ENCODE measurements at places on chromosomes 7 and 10.

DNA sequence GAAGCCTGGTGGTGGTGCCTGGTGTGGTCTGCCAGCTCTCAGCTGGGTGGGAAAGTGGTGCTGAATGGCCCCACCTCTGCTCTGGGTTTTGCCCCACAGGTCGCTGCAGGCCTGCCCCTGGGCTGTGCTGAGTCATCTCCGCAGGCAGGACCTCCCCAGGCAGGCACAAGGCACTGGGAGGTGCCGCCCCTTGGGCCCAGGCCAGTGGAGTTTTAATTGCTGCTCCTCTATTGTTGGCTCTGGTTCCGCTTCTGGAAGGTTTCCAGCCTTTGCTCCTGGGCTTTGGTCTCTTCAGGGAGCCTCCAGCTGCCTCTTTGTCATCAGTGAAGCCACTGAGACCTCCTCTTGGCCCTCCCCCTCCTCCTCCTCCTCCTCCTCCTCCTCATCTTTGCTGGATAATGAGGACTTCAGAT is 180.3 kb upstream of the GRB10 start:
- peak; percentile 76 for DNase-seq

DNA sequence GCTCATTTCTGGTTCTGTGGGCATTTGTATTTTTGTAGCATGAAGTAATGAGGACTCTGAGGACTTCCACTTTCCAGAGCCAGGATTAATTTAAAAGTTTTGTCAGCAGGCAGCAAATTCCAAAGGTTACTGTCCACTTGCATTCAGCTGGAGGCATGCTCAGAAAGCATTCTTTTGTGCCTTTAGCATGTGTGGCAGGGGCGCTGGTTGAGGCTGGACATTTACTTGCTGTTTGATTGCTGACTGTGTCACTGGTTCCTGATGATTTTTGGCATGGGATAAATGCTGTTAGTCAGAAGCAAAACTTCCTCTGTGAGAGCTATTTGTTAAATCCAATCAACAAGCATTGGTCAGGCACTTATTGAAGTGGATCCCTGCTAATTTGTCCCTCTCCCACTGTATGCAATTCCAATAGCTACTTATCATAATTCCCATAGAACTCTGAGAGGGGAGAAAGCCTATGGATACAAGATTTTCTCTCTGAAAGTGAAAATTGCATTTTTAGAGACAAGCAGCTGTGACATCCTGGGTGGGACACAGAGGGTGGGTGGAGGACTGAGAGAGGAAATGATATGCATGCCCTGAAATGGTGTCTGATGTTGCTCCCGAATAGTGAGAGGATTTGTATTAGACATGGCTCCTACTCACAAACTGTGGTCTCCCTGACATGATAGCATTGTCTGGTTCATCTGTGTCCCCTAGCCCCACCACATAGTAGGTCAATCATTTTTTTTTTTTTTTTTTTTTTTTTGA is 161.2 kb upstream of the WDR11 start:
- DNase-seq = no peak

GRCh38 chr7:102260856-102261255 is 25.8 kb upstream of the SH2B2 start:
- DNase-seq = peak; percentile 71

DNA sequence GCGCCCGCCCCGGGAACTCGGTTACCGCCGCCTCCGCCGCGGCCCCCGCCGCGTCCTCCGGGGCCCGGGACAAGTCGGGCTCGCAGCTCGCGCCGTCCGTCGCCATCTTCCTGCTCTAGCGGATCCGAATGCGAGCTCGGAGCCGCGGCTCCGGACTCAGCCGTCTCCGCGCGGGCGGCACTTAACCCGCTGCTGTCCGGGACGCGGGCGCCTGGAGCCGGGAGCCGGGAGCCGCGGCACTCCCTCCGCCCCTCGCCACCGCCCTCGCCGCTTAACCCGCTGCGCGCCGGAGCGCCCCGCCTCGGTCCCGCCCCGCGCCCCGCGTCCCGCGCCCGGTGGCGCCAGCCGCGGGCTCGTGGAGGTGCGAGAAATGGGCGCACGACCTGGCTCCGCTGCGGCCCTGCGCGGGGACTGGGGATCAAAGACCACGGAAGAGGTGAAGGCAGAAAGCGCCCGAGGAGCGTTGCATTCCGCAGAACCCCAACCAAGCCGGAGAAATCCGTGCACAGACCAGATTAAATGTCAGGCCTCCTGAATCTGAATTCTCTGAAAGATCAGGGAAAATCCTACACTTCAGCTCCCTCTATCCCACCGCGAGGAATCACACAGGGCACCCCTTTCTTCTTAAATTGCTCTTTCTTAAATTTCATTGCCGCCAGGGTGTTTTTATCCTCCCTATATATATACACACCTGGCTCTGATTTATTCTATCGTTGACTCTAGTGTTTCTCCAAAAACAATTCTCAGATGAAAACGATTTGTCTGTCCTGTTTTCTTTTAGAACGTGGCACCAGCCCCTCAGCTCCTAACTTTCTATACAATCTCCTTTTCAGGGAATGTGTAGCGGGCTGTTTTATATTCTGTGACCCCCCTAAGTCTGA is at the start of gene CTTNBP2:
CTTNBP2 (minus strand) TSS at position 132 of the 881 bp plus-strand sequence; CDS start at position 106, 26 bp downstream.
- DNase-seq = peak; percentile 75

DNA sequence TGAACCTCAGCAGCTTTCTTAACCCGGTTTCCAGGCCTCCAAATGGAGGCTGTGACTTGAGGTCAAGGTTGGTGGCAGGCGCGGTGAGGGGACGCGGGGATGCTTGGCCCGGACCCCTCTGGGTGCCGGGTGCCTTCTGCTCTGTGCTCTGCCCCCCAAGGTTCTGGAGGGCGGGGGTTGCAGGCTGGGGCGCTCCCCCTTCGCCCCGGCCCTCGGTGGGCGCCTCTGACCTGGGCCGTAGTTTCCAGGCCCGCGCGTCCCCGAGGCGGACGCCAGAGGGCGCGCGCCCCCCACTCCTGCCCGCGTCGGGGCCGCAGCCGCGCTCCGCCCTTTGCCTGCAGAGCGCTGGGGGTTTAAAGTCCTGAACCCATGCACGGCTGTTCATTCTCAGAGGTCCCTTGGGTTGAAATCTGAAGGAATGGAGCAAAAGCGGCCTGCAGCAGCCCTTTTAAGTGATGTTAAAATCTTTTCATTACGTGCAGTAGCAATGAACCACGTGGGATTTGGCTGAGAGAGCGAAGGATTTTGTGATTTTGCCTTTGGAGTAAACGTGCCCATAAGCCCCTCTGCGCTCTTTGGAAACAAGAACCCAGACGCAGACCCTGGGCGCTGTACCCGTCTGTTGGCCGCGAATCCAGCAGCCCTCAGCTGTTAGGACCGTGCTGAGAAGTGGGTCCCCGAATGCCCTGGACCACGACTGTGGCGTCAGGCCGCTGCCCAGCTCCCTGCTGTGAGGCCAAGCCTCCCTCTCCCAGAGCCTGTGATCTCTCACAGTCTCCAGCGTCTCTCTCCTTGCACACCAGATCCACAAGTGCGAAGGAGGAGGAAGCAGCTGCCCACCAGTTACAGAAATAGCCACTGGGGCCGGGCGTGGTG is 135.0 kb downstream of the ACTR3B start:
- peak; percentile 48 for DNase-seq

DNA sequence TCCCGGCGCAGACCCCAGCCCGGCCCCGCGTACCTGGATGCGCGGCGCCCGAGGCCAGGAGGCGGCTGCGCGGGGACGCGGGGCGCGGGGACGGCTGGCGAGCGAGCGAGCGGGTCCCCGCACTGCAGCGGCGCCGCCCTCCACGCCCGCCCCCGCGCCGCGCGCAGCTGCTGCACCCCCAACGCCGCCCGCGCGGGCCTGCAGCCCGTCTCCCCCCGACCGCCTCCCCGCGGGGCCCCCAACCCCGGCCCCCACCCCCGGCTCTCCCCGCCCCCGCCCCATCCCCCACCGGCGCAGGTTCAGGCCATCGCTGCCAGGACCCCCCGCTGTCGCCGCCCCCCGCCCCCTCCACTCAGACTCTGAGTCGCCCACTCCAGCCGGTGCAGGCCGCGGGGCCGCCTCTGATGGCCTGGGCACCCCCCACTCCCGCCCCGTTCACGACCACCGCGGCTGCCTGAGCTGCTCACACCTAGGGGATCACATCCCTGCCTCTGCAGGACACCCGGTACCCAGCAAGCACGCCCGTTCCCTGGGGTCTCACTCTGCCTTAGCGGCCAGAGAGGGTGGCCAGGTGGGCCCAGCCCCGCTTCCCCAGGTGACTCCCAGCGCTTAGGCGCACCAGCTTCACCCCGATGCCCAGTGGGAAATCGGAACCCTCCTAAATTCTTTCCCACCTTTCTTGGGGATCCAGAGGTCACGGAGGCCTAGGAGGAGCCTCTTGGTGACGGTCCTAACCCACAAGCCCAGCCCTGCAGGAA is 13.9 kb upstream of the DNAAF5 start:
- DNase-seq = no peak

DNA sequence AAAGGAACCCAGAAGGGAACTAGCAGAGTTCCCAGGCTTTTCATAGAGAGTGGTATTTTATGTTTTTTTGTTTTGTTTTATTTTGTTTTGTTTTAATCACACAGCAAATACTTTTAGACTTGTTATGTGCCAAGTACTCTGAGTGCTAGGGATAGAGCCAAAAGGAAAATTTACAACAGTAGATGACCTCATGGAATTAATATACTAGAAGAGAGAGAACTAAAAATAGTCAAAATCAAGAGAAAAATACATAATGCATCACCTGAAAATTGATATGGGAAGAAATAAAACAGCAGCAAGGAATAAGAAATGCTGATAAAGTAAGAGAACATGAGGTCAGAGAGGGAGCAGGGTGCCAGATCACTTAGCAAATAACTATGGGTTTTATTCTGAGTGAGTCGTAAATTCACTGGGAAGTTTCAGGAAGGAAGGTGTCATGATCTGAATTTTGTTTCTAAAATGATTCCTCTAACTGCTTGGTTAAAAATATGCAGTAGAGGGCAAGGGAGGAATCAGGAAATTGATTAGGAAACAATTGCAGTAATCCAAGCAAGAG is 351.0 kb downstream of the ANKRD7 start:
- DNase-seq = no peak

GRCh38 chr7:7323921-7324320 is 141.6 kb downstream of the C1GALT1 start:
- DNase-seq = no peak

DNA sequence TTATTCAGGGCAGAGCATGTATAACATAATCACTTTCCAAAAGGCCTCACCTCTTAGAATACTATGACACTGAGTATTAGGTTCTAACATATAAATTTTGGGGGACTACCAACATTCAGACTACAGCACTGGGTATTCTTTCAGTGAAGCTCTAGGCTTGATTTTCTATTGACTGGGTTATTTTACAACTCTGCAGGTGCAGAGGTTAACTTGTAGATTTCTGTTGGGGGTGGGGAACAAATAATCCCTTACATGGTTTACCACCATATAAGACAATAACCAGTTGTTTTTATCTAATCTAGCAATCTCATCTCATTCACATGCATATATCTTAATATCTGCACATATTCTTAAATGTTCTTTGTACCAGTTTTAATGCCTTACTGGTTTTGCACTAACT is 73.9 kb downstream of the ATE1 start:
- no peak for DNase-seq

GRCh38 chr10:21475393-21475792 is 50.1 kb downstream of the SKIDA1 start:
- DNase-seq = no peak

DNA sequence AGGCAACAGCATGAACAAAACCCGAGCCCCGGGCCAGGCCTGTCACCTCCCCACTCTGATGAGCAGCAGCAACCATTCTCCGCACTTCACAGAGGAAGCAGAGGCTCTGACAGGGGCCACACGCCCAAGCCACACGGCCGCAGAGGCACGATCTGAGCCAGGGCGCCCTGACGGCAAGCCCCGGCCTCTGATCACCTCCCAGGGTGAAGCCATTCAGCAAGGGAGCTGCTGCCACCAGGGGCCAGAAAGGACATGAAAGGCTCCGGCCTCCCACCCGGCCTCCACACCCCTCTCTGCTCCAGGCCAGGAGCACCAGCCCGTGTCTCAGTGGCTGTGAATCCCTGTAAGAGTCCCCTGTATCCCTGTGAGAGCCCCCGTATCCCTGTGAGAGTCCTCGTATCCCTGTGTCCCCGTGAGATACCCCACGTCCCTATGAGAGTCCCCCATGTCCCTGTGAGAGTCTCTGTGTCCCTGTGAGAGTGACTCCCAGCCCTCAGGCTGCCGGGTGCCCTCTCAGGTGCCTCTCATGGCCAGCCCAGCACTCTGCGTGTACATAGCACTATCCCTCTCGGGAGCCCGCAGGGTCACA is 187.8 kb downstream of the MAD1L1 start:
- DNase-seq = peak; percentile 17

DNA sequence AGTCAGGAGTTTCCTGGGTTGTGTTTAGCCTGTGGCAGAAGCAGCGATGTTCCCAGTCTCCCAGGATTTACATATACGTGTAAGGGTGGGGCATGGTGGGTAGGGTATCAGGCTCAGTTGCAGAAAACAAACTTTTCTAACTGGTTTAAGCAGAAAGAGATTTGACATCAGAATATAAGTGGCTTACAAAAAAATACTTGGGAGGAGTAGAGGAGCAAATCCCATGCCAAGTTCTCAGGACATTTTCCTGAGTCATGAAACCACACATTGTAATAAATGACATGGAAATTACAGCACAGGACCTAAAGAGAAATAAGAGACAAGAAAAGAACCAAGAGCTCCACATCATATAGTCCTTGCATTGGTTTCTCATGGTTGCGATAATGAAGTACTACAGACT is 26.2 kb upstream of the FRMD4A start:
- DNase-seq = no peak

- DNase-seq = no peak
Measured at GRCh38 chr10:84211566-84211965, 13.8 kb downstream of the LRIT2 start.

GRCh38 chr7:26112203-26112740 is 39.7 kb upstream of the NFE2L3 start:
- DNase-seq = no peak

GRCh38 chr10:124820121-124820520 is 18.5 kb downstream of the ABRAXAS2 start:
- no peak for DNase-seq

- no peak for DNase-seq
Measured at GRCh38 chr10:14639637-14640036, 135.1 kb downstream of the FAM107B start.

DNA sequence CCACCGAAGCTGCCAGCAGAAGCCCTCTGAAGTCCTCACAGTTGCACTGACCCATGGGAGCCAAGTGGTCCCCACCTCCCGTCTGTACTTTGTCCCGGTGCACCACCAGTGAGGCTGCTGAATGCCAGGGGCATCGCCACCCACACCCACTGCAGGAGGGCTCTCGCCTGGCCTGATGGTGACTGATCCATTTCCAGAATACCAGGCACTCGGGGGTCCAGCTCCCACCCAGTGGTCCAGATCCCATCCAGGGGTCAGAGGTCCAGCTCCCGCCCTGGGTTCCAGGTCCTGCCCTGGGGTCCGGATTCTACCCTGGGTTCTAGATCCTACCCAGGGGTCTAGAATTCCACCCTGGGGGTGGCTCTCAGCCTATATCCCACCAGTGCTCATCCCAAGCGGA is 9.1 kb upstream of the JAKMIP3 start:
- no peak for DNase-seq

- DNase-seq = no peak
Measured at GRCh38 chr10:98258683-98259454, 9.1 kb downstream of the LOXL4 start.

GRCh38 chr7:25653384-25653783 is 425.1 kb upstream of the NPVF start:
- DNase-seq = no peak

- no peak for DNase-seq
Measured at GRCh38 chr7:150756858-150757257, 19.6 kb downstream of the GIMAP5 start.

Measured in left ventricle myocardium superior (tissue), 1 donor.